T-helper 17 cell (primary cell): ENCODE measurements at places on chromosomes 7 and 10. TPM values are rescaled to one million over a fixed set of nuclear protein-coding genes. Genes with fewer than 3 reads are reported as not detected.

Gene OR2A12
- total RNA-seq: not detected

Gene SMO
- total RNA-seq: not detected

DNA sequence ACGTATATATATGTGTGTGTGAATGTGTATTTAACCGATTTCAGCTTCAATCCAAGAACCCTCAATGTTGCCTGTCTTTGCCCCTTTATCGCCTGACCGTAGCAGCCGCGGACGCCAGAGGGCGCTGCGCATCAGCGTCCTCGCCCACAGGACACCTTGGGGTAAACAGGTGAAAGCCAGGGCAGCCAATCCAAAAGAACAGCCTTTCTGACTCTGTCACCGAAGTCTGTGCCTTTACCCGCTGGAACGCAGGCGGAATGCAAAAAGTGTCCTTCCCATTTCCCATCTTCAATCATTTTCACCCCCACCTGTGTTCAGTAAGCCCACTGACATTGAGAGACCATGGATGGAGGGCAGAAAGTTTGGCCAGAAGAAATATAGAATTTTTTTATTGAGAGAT, 3.6 kb downstream of the NXPH1 start:
- no peak overlapping the region for H3K4me3 ChIP-seq
- peaks cover 6% of the 10 kb centered on the region for H3K36me3 ChIP-seq
- no peak overlapping the region for H3K27ac ChIP-seq
- peaks cover 10% of the 10 kb centered on the region for H3K4me1 ChIP-seq

GRCh38 chr10:18238870-18239485, 98.8 kb downstream of the CACNB2 start:
- DNase-seq: no peak
- H3K36me3 ChIP-seq: no peaks in the 10 kb centered on the region
- H3K4me3 ChIP-seq: no peak overlapping the region
- peaks cover 3% of the 10 kb centered on the region for H3K4me1 ChIP-seq
- no peak overlapping the region for H3K27ac ChIP-seq
- H3K27me3 ChIP-seq: peaks cover 28% of the 10 kb centered on the region

Gene MOGAT3
- total RNA-seq: not detected
